ENCODE measurements at places on chromosomes 7 and 10.

DNA sequence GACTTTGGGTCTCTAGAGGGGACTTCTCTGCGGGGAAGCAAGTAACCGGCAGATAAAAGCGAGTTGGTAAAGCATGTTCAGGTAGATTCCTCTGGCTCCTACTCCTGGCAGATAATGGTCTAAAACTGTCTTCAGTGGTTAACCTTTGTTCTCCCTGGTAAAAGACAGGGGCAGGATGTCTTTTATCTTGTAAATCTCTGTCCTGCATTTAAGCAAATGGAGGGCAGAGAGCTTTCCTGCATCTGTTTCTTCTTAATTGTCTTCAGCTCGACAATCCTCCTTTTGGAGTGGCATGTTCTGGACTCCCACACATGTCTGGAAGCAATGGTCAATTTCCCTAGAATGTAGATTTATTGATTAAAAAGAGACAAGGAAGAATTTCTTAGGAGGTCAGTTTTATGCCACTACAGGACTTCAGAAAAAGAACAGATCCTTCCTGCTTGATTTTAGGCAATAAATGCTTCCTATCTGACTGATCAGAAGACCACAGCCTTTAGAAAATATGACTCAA is 16.6 kb downstream of the C7orf33 start:
- DNase-seq: no peak

GRCh38 chr7:48933549-48934085 is 9.3 kb downstream of the CDC14C start:
- no peak for DNase-seq

- DNase-seq: no peak
Measured at GRCh38 chr10:34596351-34596750, 218.7 kb downstream of the PARD3 start.

DNA sequence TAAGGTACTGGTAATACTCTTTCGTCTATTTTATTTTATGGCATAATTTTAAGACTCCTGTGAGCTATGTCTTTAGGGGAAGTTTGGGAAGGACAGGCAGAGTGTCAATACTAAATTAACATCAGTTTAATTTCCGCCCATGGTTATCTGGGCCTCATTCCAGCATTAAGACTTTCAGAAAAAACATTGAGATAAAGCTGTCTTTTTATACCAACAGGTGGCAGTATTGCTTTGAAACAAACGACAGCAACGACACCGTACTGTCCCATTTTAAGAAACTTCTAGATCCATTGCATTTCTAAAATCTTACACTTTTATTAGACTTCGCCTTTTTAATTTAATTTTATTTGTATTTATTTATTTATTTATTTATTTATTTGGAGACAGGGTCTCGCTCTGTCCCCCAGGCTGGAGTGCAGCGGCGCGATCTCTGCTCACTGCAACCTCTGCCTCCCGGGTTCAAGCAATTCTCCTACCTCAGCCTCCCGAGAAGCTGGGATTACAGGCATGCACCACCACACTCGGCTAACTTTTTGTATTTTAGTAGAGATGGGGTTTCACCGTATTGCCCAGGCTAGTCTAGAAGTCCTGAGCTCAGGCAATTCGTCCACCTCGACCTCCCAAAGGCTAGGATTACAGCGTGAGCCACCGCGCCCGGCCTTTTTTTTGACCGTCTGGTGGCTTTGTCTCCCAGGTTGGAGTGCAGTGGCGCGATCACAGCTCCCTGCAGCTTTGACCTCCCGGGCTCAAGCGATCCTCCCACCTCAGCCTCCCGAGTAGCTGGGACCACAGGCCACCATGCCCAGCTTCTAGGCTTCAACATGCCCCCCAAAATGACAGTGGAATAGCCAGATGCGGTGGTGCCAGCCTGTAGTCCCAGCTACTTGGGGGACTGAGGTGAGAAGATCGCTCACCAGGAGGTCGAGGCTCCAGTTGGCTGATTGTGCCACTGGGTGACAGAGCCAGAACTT is 78.7 kb upstream of the C1GALT1 start:
- DNase-seq: peak; percentile 10

GRCh38 chr7:142554560-142555532 is 194.4 kb upstream of the PRSS1 start:
- DNase-seq: no peak

- no peak for DNase-seq
Measured at GRCh38 chr7:82615527-82615926, 171.9 kb upstream of the CACNA2D1 start.

DNA sequence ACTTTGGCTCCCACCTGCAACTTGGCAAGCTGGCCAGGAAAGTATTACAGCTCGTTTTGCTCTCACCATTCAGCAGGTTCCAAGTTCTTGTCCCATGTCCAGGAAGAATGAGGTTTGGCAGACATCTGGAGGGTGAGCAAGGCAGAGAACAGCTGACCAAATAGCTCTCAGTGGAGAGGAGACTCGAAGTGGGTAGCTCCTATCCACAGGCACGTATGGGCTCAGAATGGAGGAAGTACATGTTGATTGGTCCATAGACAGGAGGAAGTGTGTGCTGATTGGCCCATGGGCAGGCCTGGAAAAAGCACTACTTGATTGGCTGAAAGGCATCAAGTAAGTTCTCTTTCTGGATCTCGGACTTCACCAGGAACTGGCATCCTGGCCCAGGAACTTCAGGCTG is 3.0 kb upstream of the NCAPG2 start:
- DNase-seq: no peak

Measured in left colon (tissue), 2 donors.